PC-3 (cell line): ENCODE measurements at places on chromosomes 4 and X. TPM values are rescaled to one million over a fixed set of nuclear protein-coding genes. Genes with fewer than 3 reads are reported as not detected.

The ELOVL6 gene
- total RNA-seq: 2.2 and 4.4 TPM in 2 replicates

The SSX2B gene
- total RNA-seq: not detected in 2 replicates

The COX7B2 gene
- total RNA-seq: 4.7 TPM in 1 of 2 replicates, not detected in the other

The UNC5C gene
- not detected in 2 replicates for total RNA-seq

The SAP30 gene
- total RNA-seq: 33.2 and 38.8 TPM in 2 replicates

The SMR3B gene
- total RNA-seq: not detected in 2 replicates

The DNAJB14 gene
- 8.8 and 18.9 TPM in 2 replicates for total RNA-seq

The MAGEA2B gene
- not detected in 2 replicates for total RNA-seq

The PPP4R3C gene
- not detected in 2 replicates for total RNA-seq

The TDO2 gene
- not detected in 2 replicates for total RNA-seq

The TSR2 gene
- total RNA-seq: 38.6 and 44.6 TPM in 2 replicates

The NAP1L2 gene
- total RNA-seq: 6.7 and 8.6 TPM in 2 replicates

The UFSP2 gene
- 24.6 and 27.0 TPM in 2 replicates for total RNA-seq

The DGKK gene
- not detected in 2 replicates for total RNA-seq
